ENCODE measurements at places on chromosomes 16 and 17.
A peak's percentile ranks its signal among the peaks of the same experiment; 100 is the strongest.

DNA sequence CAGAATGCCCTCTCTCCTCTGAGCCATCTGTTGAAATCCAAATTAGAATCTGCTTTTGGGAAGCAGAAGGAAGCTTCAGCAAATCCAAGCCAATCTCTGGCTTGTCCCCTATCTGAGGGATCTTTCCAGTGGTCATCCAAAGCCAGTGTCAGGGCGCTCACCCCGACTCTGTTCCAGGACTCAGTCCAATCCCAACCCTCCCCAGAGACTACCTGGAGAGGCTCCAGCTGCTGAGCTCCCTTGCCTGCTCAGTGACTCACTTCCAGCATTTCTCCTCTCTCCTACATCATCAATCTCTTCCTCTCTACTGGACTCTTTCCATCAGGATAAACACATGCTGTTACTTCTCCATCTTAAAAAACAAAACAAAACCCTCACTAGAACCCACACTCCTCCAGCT is 2.4 kb downstream of the MATCAP1 start:
- peak; percentile 56 for DNase-seq

DNA sequence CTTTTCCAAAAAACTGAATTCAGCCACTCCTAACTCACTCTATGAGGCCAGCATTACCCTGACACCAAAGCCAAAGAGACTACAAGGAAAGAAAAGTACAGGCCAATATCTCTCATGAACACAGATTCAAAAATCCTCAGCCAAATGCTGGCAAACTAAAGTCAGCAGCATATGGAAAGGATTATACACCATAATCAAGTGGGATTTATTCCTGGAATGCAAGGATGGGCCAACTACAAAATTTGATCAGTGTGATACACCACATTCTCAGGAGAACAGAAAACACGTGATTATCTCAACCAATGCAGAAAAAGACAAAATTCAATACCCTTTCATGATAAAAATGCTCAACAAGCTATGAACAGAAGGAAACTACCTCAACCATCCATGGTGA is 7.7 kb upstream of the AATK start:
- no peak for DNase-seq

GRCh38 chr17:75587675-75588595 is at the start of gene MYO15B:
Gene MYO15B (plus strand): TSS chr17:75587800. CDS start chr17:75588058, 258 bp downstream.
- peak; percentile 33 for DNase-seq

DNA sequence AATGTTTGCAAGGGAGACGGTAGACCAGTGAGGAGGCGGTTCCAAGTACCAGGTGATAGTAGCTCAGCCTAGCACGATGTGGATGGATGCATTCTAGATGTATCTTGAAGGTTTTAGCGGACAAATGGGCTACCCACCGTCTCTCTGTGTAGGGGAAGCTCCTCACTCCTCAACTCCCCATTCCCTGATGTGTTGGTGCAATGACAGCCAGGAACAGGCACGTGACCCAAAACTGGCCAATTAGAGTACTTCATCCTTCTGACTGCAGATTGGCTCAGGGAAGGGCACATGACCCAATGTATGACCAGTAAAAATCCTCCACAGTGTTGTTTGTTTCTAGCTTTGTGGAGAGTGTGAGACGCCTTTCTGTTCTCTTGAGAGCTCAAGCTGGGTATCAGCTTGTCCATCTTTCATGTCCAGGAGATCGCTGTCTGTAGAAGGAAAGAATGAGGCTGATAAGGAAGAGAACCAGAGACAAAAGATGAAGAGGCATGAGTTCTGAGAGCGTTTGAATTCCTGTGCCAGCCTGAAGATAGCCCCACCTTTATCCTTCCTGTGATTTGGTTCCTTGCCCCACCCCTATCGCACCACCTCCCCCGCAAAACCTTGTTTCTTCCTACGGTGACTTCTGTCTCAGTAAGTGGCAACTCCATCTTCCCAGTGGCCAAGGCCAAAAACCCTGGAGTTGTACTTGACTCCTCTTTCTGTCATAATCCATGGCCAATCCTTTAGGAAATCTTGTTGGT is 2.3 kb upstream of the BORCS6 start:
- DNase-seq: peak; percentile 85

DNA sequence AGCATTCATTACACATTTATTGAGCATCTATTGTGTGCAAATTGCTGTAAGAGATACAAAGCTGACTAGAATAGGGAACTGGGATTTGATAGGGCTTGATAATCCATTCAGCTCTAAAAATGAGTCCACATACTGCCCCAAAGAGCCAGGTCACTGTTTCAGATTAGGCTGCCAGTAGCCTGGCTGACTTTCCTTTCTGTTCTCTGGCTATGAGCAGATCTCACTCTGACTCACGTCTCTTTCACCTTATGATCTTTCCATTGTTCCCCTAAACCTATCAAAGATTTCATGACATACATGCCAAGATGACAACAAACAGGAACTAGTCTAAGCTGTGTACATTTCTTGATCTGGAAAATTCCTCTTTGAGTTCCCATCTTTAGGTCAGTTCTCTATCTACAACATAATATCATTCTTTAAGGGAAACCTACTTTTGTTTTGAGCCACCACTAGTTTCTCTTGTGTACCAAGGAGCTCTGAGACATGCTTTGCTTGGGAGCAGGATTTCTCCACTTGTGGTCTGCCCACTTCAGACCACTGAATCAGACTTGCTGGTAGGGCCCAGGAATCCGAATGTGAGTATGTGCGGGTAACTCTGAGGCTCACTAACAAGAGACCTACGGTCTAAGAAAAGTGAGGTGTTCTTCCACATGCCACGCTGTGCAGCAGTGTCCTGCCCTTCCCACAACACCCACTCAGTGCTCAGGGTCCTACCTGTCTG is 40.9 kb upstream of the ICAM2 start:
- no peak for DNase-seq

DNA sequence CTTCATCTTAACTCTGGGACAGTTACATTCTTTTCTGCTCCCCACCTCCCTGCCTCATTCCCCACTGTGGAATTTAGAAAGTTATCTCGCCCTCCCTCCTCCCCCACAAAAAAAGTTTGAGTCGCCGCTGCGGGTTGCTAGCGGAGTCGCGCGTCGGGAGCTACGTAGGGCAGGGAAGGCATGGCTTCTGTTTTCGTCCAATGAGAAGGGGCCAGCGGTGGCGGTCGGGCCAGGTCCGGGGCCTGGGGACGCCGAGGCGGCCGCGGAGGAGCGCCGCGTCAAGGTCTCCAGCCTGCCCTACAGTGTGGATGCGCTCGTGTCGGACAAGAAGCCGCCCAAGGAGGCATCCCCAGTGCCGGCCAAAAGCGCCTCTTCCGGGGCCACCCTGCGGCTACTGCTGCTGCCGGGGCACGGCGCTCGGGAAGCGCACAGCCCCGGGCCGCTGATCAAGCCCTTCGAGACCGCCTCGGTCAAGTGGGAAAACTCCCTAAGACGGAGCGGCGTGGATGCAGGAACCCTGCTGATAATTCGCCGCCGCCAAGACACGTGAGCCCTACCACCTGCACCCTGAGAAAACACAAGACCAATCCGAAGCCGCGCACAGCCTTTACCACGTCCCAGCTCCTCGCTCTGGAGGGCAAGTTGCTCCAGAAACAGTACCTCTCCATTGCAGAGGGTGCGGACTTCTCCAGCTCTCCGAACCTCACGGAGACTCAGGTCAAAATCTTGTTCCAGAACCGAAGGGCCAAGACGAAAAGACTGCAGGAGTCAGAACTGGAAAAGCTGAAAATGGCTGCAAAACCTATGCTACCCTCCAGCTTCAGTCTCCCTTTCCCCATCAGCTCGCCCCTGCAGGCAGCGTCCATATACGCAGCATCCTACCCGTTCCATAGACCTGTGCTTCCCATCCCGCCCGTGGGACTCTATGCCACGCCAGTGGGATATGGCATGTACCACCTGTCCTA is 8.9 kb downstream of the OR4D1 start:
- peak; percentile 28 for DNase-seq

Data from body of pancreas (tissue), 4 donors.